ENCODE measurements at places on chromosomes 12 and 14. TPM values are rescaled to one million over a fixed set of nuclear protein-coding genes. Genes with fewer than 3 reads are reported as not detected.

Gene ACSS3
- 18.5 TPM for polyA plus RNA-seq

GRCh38 chr12:454833-455232 lies 4.9 kb upstream of the B4GALNT3 start:
- no peaks in the 10 kb centered on the region for H3K36me3 ChIP-seq
- H3K27me3 ChIP-seq = no peaks in the 10 kb centered on the region
- H3K27ac ChIP-seq = peak overlapping the region; percentile 93
- DNase-seq = no peak
- no peak overlapping the region for H3K4me3 ChIP-seq

DNA sequence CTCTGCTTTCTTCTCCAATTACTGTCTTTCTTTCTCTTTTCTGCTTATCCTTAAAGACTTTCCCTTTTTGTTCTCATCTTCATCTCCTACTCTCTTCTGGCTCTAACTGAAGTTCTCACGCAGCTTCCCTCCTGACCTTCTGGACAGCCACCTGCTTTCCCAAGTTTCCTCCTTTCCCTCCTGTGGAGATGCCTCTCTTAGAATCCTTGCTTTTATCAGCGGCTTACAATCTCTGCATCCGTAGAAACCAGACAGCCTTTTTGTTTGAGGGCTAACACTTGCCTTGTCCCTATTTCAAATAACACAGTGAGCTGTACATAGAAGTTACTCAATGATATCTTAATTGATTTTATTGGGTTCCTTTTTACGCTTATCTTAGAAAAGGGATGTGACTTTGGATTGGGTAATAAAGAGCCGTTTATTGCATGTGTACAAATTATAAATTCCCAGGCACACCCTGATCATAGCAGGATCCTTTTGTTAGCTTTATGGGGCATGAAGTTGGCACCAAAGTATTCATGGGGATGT lies 2.1 kb upstream of the LGALS3 start:
- DNase-seq = no peak
- no peaks in the 10 kb centered on the region for H3K36me3 ChIP-seq

GRCh38 chr12:109686523-109686922 lies 27.1 kb upstream of the FAM222A start:
- H3K4me1 ChIP-seq = no peaks in the 10 kb centered on the region
- no peak for DNase-seq
- H3K27ac ChIP-seq = no peak overlapping the region
- H3K27me3 ChIP-seq = no peaks in the 10 kb centered on the region

GRCh38 chr12:28026701-28027100 lies 54.2 kb upstream of the PTHLH start:
- peak; percentile 15 for DNase-seq
- H3K4me1 ChIP-seq = no peaks in the 10 kb centered on the region
- H3K27me3 ChIP-seq = no peaks in the 10 kb centered on the region
- H3K4me3 ChIP-seq = no peak overlapping the region

DNA sequence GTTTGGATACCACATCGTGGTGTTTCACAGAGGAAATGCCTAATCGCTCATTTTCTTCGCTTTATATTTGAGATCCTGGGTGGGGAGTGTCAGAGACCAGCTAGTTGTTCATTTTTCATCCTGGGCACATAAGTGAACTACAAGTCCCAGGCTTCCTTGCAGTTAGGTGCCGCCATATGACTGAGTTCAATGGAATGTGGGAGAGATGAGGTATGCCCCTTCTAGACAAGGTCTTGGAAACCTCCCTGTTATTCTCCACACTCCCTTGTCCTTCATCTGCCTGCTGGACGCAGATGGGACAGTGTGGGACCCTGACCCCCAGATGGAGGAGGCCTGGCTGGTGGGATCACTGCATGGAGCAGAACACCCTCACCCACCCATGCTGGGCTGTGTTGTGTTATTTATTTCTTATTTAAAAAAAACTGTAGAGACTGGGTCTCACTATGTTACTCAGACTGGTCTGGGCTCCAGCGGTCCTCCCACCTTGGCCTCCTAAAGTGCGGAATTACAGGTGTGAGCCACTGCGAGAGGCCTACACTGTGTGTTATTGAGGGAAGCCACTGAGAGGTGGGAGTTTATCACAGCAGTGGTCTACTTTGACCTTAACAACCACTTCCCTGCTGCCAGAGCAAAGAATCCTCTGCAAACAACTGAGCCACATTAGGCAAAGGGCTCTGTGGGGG lies 42.9 kb upstream of the VRK1 start:
- H3K27me3 ChIP-seq = no peaks in the 10 kb centered on the region
- no peak overlapping the region for H3K4me3 ChIP-seq

DNA sequence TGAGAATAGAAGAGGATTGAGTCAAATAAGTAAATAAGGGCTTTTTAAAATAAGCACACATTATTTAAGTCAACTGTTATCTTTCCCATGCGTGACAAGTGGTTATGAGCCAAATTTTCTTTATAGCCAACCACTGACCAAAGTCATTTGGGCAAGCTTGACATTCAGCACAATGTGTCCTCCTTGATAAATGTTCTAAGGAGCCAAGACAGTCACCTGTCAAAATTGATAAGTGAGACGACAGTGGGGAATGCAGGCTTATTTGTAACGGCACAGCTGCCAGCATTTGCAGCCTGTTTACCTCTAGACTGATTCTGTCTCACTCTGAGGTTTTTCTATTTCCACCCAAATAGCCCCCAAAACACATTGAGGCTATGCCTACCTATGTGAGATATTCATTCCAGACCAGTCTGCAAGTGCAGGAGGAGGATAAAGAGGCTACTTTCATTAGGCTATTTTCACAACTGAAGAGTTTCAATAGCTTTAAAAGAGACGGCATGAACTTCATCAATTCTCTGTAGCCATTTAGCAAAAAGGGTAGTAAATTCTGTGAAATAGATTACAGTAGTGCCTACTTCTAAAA lies 339.5 kb downstream of the PDZRN4 start:
- no peak for DNase-seq
- no peaks in the 10 kb centered on the region for H3K36me3 ChIP-seq
- no peaks in the 10 kb centered on the region for H3K4me1 ChIP-seq

DNA sequence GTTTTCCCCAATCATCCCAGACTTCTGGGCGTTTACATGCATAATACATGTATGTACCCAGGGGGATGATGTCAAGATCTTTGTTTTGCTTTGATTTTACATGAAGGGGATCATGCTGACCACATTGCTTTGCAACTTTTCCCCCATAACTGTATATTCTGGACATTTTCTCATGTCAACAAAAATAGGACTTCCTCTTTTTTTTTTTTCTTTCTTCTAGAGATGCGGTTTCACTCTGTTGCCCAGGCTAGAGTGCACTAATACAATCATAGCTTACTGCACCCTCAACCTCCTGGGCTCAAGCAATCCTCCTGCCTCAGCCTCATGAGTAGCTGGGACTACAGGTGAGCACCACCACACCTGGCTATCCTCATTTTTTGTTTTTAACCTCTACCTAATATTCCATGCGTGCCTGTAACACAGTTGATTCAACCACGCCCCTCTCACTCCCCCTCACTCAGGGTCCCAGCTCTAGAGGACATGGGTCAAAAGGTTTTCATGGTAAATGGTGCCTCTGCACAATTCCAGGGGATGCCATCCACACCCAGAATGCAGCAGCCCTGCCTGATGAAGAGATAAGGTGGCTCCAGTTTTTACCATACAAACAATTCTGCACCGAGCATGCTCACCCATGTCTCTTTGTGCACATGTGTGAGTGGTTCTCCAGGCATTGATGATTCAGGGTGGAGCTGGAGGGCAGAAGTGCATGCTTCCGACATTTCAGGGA lies 32.0 kb upstream of the CIPC start:
- peaks cover 6% of the 10 kb centered on the region for H3K4me1 ChIP-seq
- no peaks in the 10 kb centered on the region for H3K36me3 ChIP-seq
- no peak for DNase-seq
- H3K4me3 ChIP-seq = no peak overlapping the region
- H3K27ac ChIP-seq = no peak overlapping the region

GRCh38 chr14:101058571-101058970 lies 155.0 kb upstream of the RTL1 start:
- H3K27ac ChIP-seq = no peak overlapping the region
- H3K27me3 ChIP-seq = no peaks in the 10 kb centered on the region
- H3K36me3 ChIP-seq = no peaks in the 10 kb centered on the region
- no peak overlapping the region for H3K4me3 ChIP-seq
